ENCODE measurements at places on chromosomes 3 and 15. TPM values are rescaled to one million over a fixed set of nuclear protein-coding genes. Genes with fewer than 3 reads are reported as not detected.

ZCWPW2 gene
- 0.20 TPM for polyA plus RNA-seq

NEO1 gene
- 64.2 TPM for polyA plus RNA-seq

ZBED2 gene
- polyA plus RNA-seq: not detected

DNASE1L3 gene
- polyA plus RNA-seq: 0.80 TPM

WDR93 gene
- 0.32 TPM for polyA plus RNA-seq

SRPRB gene
- polyA plus RNA-seq: 27.6 TPM

FAM107A gene
- polyA plus RNA-seq: 470 TPM

DNA sequence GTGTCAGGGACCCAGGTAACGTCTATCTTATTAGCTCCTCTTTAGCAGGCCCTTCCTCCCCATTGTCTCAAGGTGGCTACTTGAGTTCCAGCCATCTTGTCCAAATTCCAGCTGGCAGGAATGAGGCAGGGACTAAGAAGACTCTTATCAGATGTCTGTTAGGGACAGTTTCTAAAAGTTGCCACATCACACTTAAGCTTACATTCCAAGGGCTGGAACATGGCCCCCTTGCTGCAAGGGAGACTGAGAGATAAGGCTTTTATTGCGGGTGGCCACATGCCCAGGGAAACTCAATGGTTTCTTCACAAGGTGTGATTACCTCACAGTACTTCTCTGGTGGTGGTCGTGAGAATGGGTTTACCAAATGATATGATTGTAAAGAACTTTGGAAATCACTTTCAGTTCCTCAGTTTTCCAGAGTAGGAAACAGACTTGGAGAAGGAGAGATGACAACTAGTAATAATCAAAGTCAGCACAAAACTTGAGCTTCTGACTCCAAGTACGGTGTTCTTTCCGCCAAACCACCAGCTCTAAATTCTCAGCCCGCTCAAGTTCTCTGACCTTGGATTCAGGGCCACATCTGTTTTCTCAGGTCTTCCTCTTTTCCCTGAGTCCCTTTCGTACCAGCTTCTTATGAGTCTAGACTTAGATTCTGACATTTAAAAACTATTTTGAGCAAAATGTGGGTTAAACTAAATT, 14.2 kb downstream of the PDIA5 start:
- no peak for DNase-seq

DNA sequence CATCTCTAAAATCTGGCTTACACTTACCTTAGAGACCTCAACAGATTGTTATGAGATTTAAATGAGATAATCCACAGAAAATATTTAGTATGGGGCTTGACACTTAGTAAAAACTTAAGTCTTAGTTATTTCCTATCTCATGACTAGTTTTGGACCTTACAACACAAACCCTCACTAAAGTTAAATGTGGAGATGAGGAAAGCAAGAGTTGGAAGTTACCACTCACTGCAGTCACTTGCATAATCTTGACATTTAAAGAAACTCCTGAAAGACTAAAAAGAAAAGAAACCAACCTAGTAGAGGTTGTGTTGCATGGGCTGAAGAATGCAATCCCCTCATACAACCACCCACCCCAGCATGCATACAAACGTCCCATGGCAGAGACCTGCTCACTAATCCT, 40.1 kb downstream of the ITGB5 start:
- no peak for DNase-seq

- peak; percentile 15 for DNase-seq
Observed at GRCh38 chr3:175307642-175308041, 448.5 kb downstream of the NAALADL2 start.

GRCh38 chr3:167394003-167394402, 13.9 kb upstream of the ZBBX start:
- peak; percentile 56 for DNase-seq

DNA sequence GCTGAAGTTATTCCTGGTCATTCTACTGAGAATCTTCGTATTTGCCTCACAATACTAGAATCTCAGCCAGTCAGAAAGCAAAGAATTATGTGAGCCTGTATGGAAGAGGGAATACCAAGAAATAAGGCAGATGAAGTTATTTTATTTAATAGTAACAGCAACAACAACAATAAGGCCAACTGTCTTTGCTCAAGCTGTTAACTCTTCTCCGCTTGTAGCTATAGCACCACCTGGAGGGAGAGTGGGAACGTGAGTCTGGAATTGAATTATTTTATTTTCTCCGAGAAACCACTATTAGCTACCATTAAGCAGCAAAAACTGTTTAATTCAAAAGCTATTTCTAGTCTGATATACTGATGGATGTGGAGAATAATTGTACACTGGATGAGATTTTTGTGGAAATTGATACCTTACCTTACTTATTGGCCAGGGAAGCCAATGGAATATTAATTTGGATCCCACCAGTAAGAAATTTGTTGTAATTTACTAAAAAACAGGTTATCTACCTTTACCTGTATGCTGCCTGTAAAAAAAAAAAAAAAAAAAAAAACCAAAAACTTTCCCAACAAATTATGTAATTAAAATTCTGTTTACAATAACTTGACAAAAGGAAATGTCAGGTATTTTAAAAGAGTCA, 50.1 kb downstream of the CALML4 start:
- DNase-seq: peak; percentile 71

DNA sequence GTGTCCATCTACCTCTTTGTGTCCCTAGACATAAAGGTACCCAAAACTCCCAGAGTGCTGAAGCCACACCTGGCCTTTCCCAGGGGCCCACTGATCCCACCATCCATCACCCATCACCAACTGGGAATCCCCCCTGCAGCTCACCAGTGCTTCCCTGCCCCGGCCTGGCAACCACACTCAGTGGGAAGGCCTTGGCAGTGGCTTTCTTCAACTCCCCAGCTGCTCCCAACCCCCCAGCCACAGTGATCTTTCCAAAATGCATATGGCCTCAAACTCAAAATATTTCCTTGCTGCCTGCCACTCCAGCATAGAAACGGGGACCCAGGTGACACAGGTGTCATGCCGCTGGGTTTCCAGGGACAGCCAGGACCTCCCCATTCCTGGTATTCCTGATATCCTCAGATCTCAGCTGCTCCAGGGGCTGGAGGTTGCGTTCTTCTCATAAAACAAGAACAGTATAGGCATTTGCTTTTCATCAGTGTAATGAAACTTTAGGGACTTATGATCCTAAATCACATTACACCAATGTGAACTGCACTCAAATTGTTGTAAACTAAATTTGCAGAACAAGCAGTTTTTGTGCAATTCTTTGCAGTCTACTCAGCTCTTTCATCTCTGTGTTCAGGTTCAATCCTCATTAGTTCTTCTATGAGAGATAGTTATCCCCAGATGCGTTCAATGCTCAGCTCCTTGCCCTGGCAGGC, 1.3 kb downstream of the OCA2 start:
- no peak for DNase-seq

GRCh38 chr3:159996018-159996417, 7.4 kb downstream of the IL12A start:
- DNase-seq: no peak

All from brain (organoid and tissue), 16 donors.